Suprapubic skin (tissue), 4 donors: ENCODE measurements at places on chromosomes 7 and 10. TPM values are rescaled to one million over a fixed set of nuclear protein-coding genes. Genes with fewer than 3 reads are reported as not detected.

DNA sequence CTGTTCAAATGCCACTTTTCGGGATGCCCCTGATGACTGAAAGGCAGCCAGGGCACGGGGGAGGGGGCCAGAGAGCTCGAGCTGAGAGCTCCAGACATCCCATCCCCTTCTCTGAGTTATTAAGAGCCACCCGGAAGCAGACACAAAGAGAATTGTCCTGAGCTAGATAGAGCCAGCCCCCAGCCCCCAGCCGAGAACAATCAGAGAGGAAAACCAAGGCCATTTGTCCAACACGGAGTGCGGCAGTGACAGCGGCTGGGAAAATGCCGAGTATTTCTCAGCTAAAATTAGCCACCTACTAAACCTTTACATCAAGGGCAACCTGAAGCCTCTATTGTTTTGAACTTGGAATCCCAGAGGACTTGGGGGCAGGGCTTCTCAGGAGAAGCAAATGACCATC lies 51.0 kb downstream of the UNC5B start:
- no peaks in the 10 kb centered on the region for H3K36me3 ChIP-seq
- peaks cover 31% of the 10 kb centered on the region for H3K4me1 ChIP-seq
- no peak for DNase-seq
- no peak overlapping the region for H3K27ac ChIP-seq
- no peaks in the 10 kb centered on the region for H3K27me3 ChIP-seq

GRCh38 chr7:100670074-100670473 lies 3.5 kb upstream of the GNB2 start:
- H3K27me3 ChIP-seq: no peaks in the 10 kb centered on the region
- no peak overlapping the region for H3K4me3 ChIP-seq
- no peak overlapping the region for H3K27ac ChIP-seq
- no peak for DNase-seq
- H3K4me1 ChIP-seq: peaks cover 6% of the 10 kb centered on the region

DNA sequence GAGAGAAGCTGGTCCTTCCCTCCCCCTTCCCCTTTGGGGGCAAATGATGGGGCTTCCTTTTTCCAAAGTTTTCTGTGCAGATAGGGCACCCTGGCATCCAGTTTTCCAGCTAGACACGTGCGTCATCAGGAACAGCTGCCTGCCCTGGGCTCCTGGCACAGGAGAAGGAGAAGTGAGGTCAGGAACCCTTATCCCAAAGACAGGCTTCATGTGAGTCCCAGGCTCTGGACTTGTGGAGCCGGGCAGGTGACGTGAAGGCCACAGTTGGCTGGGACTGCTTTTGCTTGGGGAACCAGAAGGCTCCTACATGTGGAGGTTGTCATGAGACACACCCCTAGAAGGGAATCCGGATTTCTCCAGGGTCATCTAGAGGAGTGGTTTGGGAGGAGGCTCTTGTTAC lies 66.5 kb downstream of the RBM20 start:
- no peak overlapping the region for H3K4me3 ChIP-seq
- no peak overlapping the region for H3K27ac ChIP-seq
- no peak for DNase-seq
- H3K36me3 ChIP-seq: no peaks in the 10 kb centered on the region

GRCh38 chr10:48758411-48758810 lies 73.7 kb downstream of the WDFY4 start:
- no peaks in the 10 kb centered on the region for H3K4me1 ChIP-seq
- no peak overlapping the region for H3K4me3 ChIP-seq
- H3K36me3 ChIP-seq: no peaks in the 10 kb centered on the region
- no peak for DNase-seq
- no peaks in the 10 kb centered on the region for H3K27me3 ChIP-seq

GRCh38 chr7:45101748-45102147 lies 9.7 kb downstream of the TBRG4 start:
- peaks cover 77% of the 10 kb centered on the region for H3K36me3 ChIP-seq
- H3K4me1 ChIP-seq: peaks cover 8% of the 10 kb centered on the region
- DNase-seq: no peak
- H3K4me3 ChIP-seq: no peak overlapping the region
- H3K27ac ChIP-seq: no peak overlapping the region
- H3K27me3 ChIP-seq: no peaks in the 10 kb centered on the region

The MBL2 gene
- not detected for total RNA-seq

DNA sequence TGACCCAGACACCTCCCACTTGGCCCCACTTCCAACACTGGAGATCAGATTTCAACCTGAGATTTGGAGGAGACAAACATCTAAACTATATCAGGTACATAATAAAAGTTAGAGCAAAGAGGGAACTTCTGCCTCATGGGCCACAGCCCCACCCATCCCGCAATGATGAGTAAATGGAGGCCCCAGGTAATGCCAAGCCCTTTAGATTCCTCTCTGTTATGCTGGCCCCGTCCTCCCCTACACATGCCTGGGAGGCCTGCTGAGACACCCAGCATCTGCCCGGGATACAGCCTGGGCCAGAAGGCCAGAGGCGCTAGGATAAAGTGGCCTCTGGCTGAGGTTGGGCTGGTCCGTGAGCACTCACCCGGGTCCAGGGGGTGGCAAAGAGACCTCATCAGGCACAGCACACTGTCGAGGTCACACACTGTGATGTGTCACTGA lies 185.5 kb upstream of the SH2B2 start:
- peak; percentile 24 for DNase-seq
- H3K27me3 ChIP-seq: no peaks in the 10 kb centered on the region
- H3K27ac ChIP-seq: no peak overlapping the region
- H3K36me3 ChIP-seq: peaks cover 23% of the 10 kb centered on the region

The FAM25G gene
- total RNA-seq: 40.4 TPM

GRCh38 chr7:41977661-41978060 lies 259.3 kb downstream of the GLI3 start:
- no peaks in the 10 kb centered on the region for H3K27me3 ChIP-seq
- peaks cover 12% of the 10 kb centered on the region for H3K36me3 ChIP-seq
- H3K4me1 ChIP-seq: peaks cover 19% of the 10 kb centered on the region
- DNase-seq: no peak
- H3K27ac ChIP-seq: no peak overlapping the region
- no peak overlapping the region for H3K4me3 ChIP-seq

DNA sequence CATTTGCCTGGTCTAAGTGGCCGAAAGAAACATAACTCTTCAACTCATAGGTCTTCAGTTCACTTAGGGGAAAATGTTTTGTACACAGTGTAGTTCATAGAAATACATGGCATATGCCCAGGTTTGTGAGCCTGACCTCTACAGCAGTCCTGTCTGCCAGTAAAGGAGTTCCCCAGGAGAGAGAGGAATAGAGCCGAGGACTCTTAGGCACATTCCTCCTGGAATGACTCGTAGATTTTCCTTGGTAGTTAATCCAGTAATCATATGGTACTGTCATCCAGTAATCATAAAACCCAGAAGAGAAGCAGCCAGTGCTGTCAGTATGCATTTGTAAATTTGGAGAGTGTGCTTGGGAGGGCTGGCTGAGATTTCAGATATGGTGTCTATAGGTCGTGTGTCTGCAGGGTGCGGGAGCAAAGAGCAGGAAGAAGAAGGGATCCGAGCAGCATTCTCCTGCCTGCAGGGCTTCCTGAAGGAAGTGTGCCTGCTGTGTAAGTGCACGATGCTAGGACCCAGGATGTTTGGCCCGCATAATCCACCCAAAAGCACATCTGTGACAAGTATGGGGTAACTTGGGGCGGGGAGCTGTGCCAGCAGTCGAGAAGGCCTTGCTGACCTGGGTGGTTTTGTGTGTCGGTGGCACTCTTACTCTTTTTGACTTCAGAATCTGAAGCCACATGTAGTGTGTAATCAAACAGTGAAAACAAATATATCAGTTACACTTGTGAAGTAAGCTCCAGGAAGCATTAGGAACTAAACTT lies 13.9 kb downstream of the EIF4H start:
- DNase-seq: no peak
- H3K27me3 ChIP-seq: no peaks in the 10 kb centered on the region
- H3K27ac ChIP-seq: no peak overlapping the region
- no peak overlapping the region for H3K4me3 ChIP-seq
- H3K36me3 ChIP-seq: peaks cover 61% of the 10 kb centered on the region

- H3K27me3 ChIP-seq: peaks cover 11% of the 10 kb centered on the region
- H3K4me3 ChIP-seq: no peak overlapping the region
- peak; percentile 68 for DNase-seq
- no peak overlapping the region for H3K27ac ChIP-seq
These were observed 61.7 kb downstream of the PWWP2B start for GRCh38 chr10:132458586-132459300.

- H3K27ac ChIP-seq: no peak overlapping the region
- DNase-seq: no peak
- H3K27me3 ChIP-seq: no peaks in the 10 kb centered on the region
- H3K4me3 ChIP-seq: no peak overlapping the region
These were observed 868.4 kb downstream of the KCNMA1 start for GRCh38 chr10:76769161-76769560.

GRCh38 chr7:84372155-84372621 lies 177.6 kb upstream of the SEMA3A start:
- no peak overlapping the region for H3K27ac ChIP-seq
- no peaks in the 10 kb centered on the region for H3K27me3 ChIP-seq

DNA sequence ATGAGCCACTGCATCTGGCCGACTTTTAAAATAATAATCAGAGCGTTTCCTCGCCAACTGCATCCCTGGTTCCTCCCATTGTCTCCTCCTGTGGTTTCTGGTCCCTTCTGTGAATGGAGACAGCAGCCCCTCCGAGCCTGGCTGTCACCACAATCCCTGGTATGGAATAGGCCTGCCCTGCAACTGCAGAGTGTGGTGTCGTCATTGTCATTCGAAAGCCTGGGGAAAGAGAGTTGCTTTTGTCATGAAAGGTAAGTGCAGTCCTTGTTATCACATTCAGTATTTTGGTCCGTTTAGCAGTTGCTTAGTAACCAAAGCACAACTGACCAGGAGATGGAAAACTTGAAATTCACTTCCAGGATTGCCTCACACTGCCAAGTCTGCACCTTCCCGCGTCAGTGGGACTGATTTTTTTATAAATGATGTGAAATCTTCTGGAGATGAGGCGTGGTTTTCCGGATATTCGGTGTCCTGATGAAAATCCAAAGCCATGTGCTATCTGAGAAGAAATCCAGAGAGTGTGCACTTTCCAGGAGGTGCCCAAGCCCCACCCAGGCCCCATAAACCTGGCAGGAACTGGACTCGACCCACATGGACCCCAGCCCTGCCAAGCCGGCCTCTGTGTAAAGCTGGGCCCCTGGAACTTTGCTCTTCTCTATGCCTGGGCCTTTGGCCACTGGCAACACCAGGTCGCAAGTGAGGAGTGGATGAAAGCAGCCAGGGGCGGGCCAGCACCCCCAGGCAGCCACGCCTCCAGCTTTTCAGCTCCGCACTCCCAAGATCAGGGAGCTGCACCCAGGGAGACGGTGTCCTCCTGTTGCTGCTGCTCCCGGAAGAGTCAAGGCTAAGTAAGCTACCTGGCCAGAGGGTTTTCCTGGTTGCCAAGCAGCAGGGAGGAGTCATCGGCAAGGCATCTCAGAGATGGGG lies 133.7 kb upstream of the SH2B2 start:
- no peaks in the 10 kb centered on the region for H3K36me3 ChIP-seq
- no peak for DNase-seq
- H3K27ac ChIP-seq: no peak overlapping the region

The HOXA10 gene
- 6.9 TPM for total RNA-seq

GRCh38 chr7:129773871-129774270 lies 162.4 kb downstream of the NRF1 start:
- peaks cover 36% of the 10 kb centered on the region for H3K27me3 ChIP-seq
- H3K36me3 ChIP-seq: no peaks in the 10 kb centered on the region
- no peak overlapping the region for H3K27ac ChIP-seq
- H3K4me3 ChIP-seq: no peak overlapping the region

DNA sequence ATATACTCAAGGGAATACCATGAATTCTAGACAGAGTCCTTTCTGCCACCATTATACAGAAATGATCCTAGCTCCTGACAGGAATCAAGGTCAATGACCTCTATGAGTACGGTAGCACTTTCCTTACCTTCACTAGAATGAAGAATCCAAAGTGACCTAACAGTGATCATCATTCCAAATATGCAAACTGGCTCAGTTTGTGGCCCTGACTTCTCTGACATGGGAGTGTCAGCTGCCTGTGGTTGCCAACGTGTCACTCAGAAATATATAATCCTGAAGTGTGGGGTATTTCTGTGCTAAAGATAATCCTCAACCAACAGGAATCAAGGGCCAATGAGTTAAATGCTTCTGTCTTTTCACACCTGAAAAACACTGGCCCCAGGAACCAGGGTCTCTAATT lies 45.7 kb downstream of the COPG2 start:
- H3K27me3 ChIP-seq: no peaks in the 10 kb centered on the region
- H3K4me1 ChIP-seq: no peaks in the 10 kb centered on the region
- H3K27ac ChIP-seq: no peak overlapping the region
- H3K4me3 ChIP-seq: no peak overlapping the region
- no peaks in the 10 kb centered on the region for H3K36me3 ChIP-seq

- no peak for DNase-seq
- H3K27me3 ChIP-seq: no peaks in the 10 kb centered on the region
- H3K36me3 ChIP-seq: no peaks in the 10 kb centered on the region
- peaks cover 88% of the 10 kb centered on the region for H3K4me1 ChIP-seq
These were observed 6.9 kb downstream of the ITGB1 start for GRCh38 chr10:32951111-32951510.

The SLC16A12 gene
- 0.65 TPM for total RNA-seq

DNA sequence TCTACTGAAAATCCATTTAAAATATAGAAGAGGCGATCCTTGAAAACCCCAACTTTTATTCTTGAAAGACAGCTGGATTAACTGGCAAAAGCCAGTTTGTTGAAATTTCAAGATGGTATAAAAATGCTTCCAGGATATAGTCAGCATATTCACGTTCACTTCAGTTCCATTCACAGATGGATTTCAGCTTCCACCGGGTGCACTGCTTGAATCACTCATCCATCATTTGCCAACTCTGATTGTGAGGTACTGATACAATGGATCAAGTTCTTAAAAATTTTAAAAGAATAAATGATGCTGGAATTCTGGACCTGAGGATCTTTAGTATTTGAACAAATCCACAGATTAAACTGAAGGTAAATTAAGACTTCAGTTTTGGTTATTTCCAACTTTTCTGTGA lies 2.4 kb downstream of the PURB start:
- DNase-seq: no peak
- peak overlapping the region; percentile 29 for H3K4me3 ChIP-seq
- H3K36me3 ChIP-seq: no peaks in the 10 kb centered on the region
- H3K4me1 ChIP-seq: peaks cover 63% of the 10 kb centered on the region
- no peak overlapping the region for H3K27ac ChIP-seq
- no peaks in the 10 kb centered on the region for H3K27me3 ChIP-seq

GRCh38 chr7:41005374-41005901 lies 697.5 kb downstream of the INHBA start:
- no peak overlapping the region for H3K4me3 ChIP-seq
- H3K4me1 ChIP-seq: peaks cover 12% of the 10 kb centered on the region
- no peaks in the 10 kb centered on the region for H3K36me3 ChIP-seq
- no peaks in the 10 kb centered on the region for H3K27me3 ChIP-seq

The OR2A42 gene
- not detected for total RNA-seq

- peaks cover 28% of the 10 kb centered on the region for H3K36me3 ChIP-seq
- no peaks in the 10 kb centered on the region for H3K27me3 ChIP-seq
- H3K4me1 ChIP-seq: peaks cover 66% of the 10 kb centered on the region
- H3K27ac ChIP-seq: no peak overlapping the region
- no peak overlapping the region for H3K4me3 ChIP-seq
These were observed 46.2 kb downstream of the FAM53B start for GRCh38 chr10:124697837-124698544.
